Left renal cortex interstitium (tissue), 4 donors: ENCODE measurements at places on chromosomes 1 and 21.

DNA sequence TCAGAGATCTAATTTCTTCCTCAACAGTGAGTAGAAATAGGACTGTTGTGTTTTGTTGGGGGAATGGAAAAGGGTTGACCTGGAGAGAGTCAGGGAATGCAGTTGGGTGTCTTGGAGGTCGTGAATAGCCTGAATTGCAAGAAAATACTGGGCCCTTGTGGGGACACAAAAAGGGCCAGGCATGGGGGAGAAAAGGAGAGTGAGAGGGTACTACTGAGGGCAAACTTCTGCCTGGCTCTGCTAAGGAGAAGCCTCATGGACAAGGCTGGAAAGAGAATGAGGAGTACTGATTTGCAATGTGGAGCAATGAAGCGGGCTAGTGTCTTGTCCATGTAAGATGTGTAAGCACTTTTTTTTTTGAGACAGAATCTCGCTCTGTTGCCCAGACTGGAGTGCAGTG lies 96.2 kb upstream of the IRF2BP2 start:
- no peak for DNase-seq

GRCh38 chr1:198934901-198935305 lies 296.1 kb downstream of the PTPRC start:
- no peak for DNase-seq

DNA sequence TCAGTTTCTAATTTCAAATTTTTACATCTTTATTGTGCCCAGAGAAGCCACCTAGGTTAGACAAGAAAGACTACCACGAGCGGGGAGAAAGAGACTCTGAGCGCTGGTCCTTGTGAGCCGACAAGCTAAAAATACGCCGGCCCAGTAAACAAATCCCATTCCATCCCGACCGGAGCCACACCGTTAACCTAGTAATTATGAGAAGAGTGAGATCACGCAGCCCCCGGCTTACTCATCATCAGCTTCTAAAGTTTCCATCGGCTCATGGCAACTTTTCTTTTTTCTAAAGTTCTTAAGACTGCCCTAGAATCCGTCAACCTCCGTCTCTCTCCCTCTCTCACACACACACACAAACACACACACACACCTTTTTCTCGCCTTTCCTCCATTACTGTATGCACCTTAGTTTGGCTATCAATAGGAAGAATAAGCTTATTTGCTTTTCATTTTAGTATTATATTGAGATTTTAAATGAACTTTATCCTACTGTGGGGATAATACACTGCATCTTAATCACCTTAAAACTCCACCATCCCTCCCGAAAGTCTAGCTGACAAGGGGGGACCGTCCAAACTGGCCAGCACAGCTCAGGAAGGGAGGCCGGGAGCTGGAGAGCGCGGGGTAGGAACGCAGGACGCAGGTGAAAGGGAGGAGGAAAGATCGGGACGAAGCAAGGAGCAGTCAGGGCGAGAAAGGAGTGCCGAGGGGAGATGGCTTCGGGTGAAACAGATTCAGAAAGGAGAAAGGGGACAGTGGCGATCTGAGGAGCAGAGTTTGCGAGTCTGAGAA lies 728 bp downstream of the OTUD7B start:
- peak; percentile 57 for DNase-seq

GRCh38 chr1:226662642-226663326 lies 76.3 kb downstream of the ITPKB start:
- DNase-seq, result no peak

GRCh38 chr1:218219460-218219859 lies 65.6 kb upstream of the RRP15 start:
- no peak for DNase-seq

GRCh38 chr1:53835491-53835890 lies 2.6 kb downstream of the NDC1 start:
- no peak for DNase-seq
